ENCODE measurements at places on chromosomes 4 and X. TPM values are rescaled to one million over a fixed set of nuclear protein-coding genes. Genes with fewer than 3 reads are reported as not detected.

Gene CENPVL2
- total RNA-seq: 2.9 TPM

Gene STS
- total RNA-seq: 1.5 TPM

Gene CYTL1
- total RNA-seq: 9.8 TPM

GRCh38 chrX:11349020-11349419 lies 55.8 kb downstream of the AMELX start:
- H3K27me3 ChIP-seq: no peaks in the 10 kb centered on the region
- no peaks in the 10 kb centered on the region for H3K4me1 ChIP-seq
- no peak overlapping the region for H3K4me3 ChIP-seq
- DNase-seq: no peak
- no peak overlapping the region for H3K27ac ChIP-seq
- no peaks in the 10 kb centered on the region for H3K36me3 ChIP-seq

- DNase-seq: no peak
- peaks cover 4% of the 10 kb centered on the region for H3K36me3 ChIP-seq
- no peaks in the 10 kb centered on the region for H3K27me3 ChIP-seq
- no peak overlapping the region for H3K4me3 ChIP-seq
Observed at GRCh38 chrX:18920079-18920478, 63.8 kb downstream of the PHKA2 start.

DNA sequence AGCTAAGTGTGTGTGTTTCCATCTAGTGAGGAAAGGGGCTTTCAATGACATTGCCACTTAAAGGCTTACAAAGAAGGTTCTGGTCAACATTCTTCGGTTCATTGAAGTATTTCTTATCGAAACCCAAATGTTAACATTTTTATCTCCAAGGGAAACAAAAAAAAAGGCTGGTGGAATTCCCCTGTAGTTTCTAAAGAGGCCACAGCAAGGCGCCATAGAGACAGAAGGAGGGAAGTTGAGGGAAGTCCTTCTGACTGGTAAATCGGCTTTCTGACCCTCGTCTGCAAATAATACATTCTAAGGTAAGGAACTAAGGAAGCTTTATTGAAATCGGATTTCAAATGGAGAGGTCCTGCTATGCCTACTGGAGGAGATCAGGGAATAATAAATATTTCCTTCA lies 1.7 kb upstream of the ZFP42 start:
- no peak for DNase-seq
- H3K4me3 ChIP-seq: no peak overlapping the region
- no peaks in the 10 kb centered on the region for H3K4me1 ChIP-seq
- no peak overlapping the region for H3K27ac ChIP-seq
- no peaks in the 10 kb centered on the region for H3K27me3 ChIP-seq

DNA sequence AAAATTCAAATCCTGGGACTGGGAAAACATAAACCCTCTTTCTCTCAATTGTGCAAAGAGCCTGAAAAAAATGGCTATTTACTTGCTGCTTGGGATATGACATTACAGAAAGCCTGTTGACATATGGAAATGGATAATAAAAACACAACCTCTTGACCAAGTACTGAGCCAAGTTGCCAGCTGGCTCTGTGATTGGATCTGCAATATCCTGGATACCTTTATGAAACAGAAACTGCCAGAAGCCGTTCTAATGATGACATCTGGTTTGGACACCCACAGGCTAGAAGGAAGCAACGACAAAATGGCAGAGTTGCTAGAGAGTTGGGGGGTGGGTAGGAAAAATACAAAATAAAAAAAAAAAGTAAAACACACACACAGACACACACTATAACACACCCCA lies 481.4 kb downstream of the FAT4 start:
- no peaks in the 10 kb centered on the region for H3K4me1 ChIP-seq
- DNase-seq: no peak
- no peak overlapping the region for H3K27ac ChIP-seq
- no peaks in the 10 kb centered on the region for H3K27me3 ChIP-seq
- no peaks in the 10 kb centered on the region for H3K36me3 ChIP-seq

DNA sequence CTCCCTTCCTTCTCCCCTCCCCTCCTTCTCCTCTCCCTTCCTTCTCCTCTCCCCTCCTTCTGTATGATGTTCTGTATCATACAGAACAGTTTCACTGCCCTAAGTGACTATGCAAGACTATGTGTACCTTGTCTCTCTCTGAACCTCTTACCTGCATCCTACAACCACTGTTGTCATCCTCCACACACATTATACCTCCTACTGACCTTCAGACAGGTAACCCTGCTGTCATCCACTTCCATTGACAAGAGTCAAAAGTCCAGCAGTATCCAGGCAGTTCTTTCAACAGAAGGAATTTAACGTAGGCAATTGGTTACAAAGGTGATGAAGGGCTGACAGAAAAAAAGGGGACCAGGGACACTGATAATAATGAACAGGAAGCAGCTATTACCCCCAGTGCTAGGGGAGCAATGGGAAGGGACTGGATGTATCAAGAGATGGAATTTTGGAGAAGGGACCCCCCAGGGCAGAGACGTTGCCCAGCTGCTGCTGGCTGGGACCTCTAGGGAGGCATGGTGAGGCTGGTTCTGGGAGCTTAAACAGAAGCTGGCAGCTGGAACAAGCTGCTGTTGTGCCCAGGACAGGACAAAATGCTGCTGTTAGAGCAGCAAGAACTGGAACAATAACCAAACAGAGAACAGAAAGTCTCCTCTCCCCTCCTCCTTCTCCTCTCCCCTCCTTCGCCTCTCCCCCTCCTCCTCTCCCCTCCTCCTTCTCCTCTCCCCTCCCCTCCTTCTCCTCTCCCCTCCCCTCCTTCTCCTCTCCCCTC lies 84.7 kb downstream of the DCTD start:
- no peaks in the 10 kb centered on the region for H3K27me3 ChIP-seq
- no peaks in the 10 kb centered on the region for H3K4me1 ChIP-seq
- H3K27ac ChIP-seq: no peak overlapping the region
- DNase-seq: no peak
- no peaks in the 10 kb centered on the region for H3K36me3 ChIP-seq
- H3K4me3 ChIP-seq: no peak overlapping the region

GRCh38 chrX:55738969-55739368 lies 21.4 kb downstream of the RRAGB start:
- H3K4me1 ChIP-seq: no peaks in the 10 kb centered on the region
- DNase-seq: no peak
- H3K27ac ChIP-seq: no peak overlapping the region
- no peaks in the 10 kb centered on the region for H3K27me3 ChIP-seq
- H3K36me3 ChIP-seq: peaks cover 3% of the 10 kb centered on the region

DNA sequence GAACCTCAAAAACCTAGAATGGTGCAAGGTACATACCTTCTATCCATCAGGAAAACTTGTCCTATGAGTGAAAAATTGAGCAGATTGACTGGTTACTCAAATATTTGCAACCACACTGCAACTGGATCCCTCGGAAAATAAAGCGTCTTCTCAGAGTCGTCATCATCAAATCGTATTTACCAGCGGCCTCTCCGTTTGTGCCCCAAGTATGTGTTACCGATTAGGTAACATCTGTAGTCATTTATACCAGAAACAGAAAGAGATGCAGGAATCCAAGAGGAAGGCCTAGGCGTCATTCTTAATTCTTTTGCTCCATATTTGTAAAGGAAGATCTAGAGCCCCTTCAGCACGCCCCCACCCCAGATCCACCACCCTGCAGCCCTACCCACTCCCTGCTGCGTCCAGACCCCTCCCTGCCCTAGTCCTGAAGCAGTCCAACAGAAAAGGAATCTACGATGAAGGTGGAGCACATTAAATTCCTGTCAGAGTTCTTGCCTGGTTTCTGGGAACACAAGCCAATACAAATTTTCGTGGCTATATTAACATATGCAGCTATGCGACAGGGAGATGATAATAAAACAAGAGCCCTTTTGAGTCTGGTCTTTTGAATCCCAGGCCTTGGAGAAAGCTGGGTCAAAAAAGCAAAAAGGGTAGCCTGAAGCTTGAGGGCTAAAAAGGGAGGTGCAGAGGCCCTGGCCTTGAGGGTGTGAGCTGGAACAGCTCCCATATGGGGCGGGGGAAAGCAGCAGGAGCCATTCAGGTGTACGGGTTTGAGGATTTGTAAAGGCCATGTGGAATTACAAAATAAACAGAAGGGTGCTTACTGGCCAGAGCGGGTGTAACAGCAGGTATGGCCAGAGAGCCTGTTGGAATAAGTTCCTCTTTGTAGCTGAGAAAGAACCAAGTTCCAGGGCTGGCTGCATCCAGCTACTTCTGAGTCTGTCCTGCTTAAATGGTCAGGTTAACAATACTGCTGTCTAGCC lies 77.0 kb downstream of the ZNF827 start:
- 0 out of 2 replicates have a peak, but pooled peaks cover 5% of the 10 kb centered on the region for H3K36me3 ChIP-seq
- H3K4me1 ChIP-seq: no peaks in the 10 kb centered on the region
- no peak overlapping the region for H3K4me3 ChIP-seq
- no peak overlapping the region for H3K27ac ChIP-seq
- no peak for DNase-seq

- peak overlapping the region; percentile 63 for H3K4me3 ChIP-seq
- no peak for DNase-seq
- H3K27ac ChIP-seq: no peak overlapping the region
Observed at GRCh38 chr4:26861434-26862186, 969 bp downstream of the STIM2 start.

DNA sequence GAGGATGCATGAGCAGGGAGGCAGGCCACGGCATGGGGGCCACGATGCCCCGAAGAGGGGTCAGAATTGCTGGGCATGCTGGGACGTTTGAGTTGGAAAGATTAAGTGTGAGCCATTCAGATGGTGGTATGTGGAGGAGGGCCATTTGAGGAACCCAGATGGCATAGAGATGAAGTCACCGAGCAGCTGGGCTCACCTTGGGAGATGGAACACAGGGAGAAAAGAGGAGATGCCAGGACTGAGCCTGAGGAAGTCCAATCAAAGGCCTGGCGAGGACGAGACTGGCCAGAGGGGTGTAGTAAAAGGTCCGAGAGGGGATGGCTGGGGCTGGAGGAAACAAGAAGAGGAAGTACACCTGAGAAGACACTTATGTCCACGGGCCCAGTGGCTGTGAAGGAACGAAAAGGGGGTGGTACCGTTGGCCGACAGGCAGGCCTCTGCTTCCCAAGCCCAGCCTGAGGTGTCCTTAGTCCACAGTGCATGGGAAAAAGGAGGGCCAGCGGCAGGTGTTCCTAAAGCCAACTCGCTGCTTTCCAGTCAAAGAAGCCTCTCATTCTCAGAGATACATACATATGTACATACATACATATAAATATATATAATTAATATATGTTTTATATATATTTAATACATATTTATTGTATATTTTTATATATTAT lies 54.6 kb upstream of the CLCN4 start:
- DNase-seq: no peak
- H3K4me3 ChIP-seq: no peak overlapping the region
- no peaks in the 10 kb centered on the region for H3K27me3 ChIP-seq
- no peaks in the 10 kb centered on the region for H3K36me3 ChIP-seq
- no peaks in the 10 kb centered on the region for H3K4me1 ChIP-seq

DNA sequence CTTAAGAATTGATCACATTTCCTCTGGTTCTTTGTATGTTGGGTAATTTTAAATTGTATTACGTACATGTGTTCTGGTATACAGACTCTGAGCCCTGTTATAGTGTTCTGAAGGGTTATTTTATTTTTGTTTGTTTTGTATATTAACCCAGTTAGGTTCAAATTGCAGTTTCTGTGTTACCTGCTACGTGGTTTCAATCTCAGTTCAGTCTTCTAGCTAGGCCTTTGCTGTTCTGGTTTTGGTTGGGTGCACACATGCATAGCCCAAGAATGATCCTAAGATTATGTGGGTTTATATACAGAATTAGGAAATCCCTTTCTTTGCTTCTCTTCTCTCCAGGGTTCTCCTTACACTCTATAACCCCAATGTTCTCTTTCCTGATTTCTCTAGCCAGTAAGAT lies 161.0 kb downstream of the PPP1R2C start:
- no peaks in the 10 kb centered on the region for H3K4me1 ChIP-seq
- H3K27ac ChIP-seq: no peak overlapping the region
- no peak overlapping the region for H3K4me3 ChIP-seq
- no peaks in the 10 kb centered on the region for H3K27me3 ChIP-seq

DNA sequence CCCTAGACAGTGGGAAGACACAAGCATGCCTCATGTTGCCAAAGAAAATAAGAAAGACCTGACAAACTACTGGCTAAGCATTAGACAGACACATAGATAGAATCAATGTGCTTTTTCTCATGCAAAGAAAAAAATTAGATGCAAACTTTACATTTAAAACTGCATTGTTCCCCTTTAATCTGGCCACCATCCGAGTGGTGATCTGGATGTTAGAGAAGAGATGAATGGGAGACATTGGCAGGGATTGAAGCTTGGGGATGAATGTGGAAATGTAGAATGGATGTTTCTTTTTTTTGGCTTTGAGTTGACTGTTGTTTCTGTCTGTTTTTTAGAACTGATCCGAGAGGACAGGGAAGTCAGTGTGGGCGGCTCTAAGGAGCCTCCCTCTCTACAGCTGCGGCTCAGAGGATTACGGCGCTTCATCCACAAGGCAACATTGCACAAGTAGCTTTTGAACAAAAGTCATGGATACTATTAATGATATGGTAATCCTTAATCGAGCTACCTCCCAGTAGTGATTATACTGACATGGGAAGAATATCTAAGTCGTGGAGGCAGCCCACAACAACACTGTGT lies 53.0 kb downstream of the HELT start:
- no peak overlapping the region for H3K27ac ChIP-seq
- no peaks in the 10 kb centered on the region for H3K27me3 ChIP-seq
- H3K4me1 ChIP-seq: no peaks in the 10 kb centered on the region
- no peaks in the 10 kb centered on the region for H3K36me3 ChIP-seq

Data from H1 (cell line).